ENCODE measurements at places on chromosomes 12 and 14.

GRCh38 chr14:51581017-51581881 is 70.5 kb upstream of the FRMD6 start:
- no peaks in the 10 kb centered on the region for H3K36me3 ChIP-seq
- H3K4me1 ChIP-seq, result peaks cover 5% of the 10 kb centered on the region
- H3K27ac ChIP-seq, result peak overlapping the region; percentile 64
- no peaks in the 10 kb centered on the region for H3K27me3 ChIP-seq
- H3K4me3 ChIP-seq, result no peak overlapping the region
- DNase-seq, result peak; percentile 33

DNA sequence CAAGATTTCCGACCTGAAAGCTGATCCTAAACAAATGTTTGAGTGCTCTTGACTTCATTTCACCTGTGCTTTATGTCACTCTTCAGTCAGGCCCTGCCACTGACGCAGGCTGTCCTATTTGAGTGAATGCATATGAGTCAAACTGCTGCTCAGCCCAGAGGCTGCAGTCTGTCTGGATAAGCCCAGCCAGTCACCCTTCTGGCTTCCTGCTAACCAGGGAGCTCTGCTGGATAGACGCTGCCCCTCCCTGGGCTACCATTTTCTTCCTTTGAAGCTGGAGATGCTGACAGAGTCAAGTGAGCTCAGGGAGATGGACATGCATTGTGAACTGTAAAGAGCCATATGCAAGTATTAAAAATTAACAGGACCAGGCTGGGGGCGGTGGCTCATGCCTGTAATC is 5.1 kb upstream of the TUNAR start:
- H3K4me1 ChIP-seq, result peaks cover 4% of the 10 kb centered on the region
- DNase-seq, result no peak
- peaks cover 59% of the 10 kb centered on the region for H3K27me3 ChIP-seq
- no peak overlapping the region for H3K27ac ChIP-seq
- H3K36me3 ChIP-seq, result no peaks in the 10 kb centered on the region
- no peak overlapping the region for H3K4me3 ChIP-seq

GRCh38 chr12:91023326-91024004 is 18.7 kb upstream of the EPYC start:
- DNase-seq, result no peak
- H3K4me1 ChIP-seq, result no peaks in the 10 kb centered on the region
- no peaks in the 10 kb centered on the region for H3K36me3 ChIP-seq
- H3K27ac ChIP-seq, result no peak overlapping the region
- no peaks in the 10 kb centered on the region for H3K27me3 ChIP-seq
- H3K4me3 ChIP-seq, result no peak overlapping the region

DNA sequence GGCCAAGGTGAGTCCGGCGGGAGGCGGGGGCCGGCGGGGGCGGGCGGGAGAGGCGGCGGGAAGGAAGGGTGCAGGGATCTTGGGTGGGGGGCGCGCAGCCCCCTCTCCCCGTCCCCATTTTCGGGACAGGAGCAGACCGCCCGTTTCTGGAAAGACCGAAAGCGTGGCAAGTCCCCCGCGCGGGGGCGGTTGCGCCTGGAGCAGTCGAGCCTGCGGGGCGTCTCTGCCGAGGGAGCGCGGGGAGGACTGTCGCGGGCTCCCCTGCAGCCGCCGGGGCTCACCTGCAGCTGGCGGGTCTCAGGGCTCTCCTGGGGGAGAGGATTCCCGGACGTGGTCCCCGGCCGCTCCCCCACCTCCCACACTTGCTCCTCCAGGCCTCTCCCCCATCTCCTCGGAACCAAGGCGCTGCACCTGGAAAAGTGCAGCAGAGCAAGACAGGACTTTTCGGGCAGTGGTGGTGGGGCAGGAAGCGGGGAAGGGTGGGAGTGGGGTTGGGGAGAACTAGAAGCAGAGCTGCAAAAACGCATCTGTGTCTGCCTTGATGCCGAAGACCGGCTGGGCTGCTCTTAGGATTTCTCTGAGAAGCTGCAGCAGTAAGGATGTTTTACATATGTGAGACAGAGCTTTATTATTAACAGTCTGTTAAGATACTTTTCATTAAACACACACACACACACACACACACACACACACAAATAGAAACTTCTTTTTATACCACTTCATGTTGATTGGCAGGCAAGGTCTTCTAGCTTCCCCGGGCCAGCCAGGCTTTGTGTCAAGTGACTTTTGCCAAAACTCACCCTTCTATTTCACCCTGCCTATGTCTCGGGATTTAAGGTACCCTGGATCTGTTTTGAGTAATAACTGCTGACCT is 677 bp downstream of the C12orf75 start:
- peaks cover 22% of the 10 kb centered on the region for H3K4me1 ChIP-seq
- H3K36me3 ChIP-seq, result no peaks in the 10 kb centered on the region
- peak; percentile 68 for DNase-seq
- H3K27ac ChIP-seq, result peak overlapping the region; percentile 65

GRCh38 chr12:69431591-69432222 is 38.5 kb upstream of the FRS2 start:
- no peaks in the 10 kb centered on the region for H3K27me3 ChIP-seq
- H3K4me3 ChIP-seq, result no peak overlapping the region
- no peaks in the 10 kb centered on the region for H3K36me3 ChIP-seq
- no peaks in the 10 kb centered on the region for H3K4me1 ChIP-seq
- no peak overlapping the region for H3K27ac ChIP-seq

DNA sequence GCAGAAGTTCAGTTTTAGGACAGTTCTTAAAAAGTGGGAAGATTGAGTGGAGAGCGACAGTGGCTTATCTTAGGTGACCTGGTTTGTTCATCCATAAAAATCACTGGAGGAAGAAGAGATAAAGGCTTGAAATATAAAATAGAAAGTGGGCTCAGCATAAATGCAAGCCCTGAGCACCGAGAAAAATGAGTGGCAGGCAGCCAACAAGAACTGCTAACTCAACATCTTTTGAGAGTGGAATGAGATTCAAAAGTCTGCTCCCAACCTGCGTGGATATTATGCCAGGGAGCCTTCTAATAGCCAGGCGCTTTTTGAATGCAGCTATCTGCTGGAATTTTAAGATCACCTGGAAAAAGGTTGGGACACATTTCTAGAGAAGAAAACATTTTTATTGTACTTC is 666.5 kb downstream of the FLRT2 start:
- no peaks in the 10 kb centered on the region for H3K36me3 ChIP-seq
- H3K4me1 ChIP-seq, result no peaks in the 10 kb centered on the region
- H3K4me3 ChIP-seq, result no peak overlapping the region
- H3K27me3 ChIP-seq, result no peaks in the 10 kb centered on the region
- H3K27ac ChIP-seq, result no peak overlapping the region

DNA sequence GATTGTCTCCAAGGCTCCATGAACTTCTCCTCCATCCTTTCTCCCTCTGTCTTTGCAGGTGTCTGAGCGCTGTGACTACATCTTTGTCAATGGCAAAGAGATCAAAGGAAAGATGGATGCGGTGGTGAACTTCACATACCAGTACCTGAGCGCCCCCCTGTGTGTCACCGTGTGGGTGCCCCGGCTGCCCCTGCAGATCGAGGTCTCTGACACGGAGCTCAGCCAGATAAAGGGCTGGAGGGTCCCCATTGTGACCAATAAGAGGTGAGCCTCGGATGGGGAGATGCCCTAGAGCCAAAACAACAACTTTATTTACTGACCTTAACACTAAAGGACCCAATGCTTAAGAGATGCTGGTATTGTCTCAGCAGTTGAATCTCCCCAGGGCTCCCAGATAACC is 130.0 kb downstream of the SLC15A4 start:
- no peak for DNase-seq
- H3K27me3 ChIP-seq, result no peaks in the 10 kb centered on the region
- no peaks in the 10 kb centered on the region for H3K4me1 ChIP-seq
- H3K4me3 ChIP-seq, result no peak overlapping the region
- no peak overlapping the region for H3K27ac ChIP-seq

DNA sequence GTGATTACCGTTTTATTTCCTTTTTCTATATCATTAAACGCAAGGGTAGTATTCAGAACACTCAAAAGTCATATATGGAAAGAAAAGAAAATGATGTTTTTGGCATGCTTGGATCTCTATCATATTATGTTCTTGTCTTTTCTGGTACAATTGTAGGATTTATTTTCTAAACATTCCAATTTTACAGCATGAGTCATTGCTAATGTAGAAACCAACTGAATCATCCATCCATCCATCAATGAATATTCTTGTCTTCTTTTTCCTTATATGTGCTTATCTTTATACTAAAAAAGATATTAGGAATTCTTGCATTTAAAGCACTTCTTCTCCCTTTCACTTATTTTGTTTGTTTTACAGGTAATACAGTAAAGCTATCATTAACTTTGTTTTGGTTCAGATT is 20.4 kb upstream of the AMIGO2 start:
- no peaks in the 10 kb centered on the region for H3K27me3 ChIP-seq
- peaks cover 12% of the 10 kb centered on the region for H3K4me1 ChIP-seq
- DNase-seq, result no peak
- H3K36me3 ChIP-seq, result no peaks in the 10 kb centered on the region
- H3K27ac ChIP-seq, result no peak overlapping the region
- no peak overlapping the region for H3K4me3 ChIP-seq

DNA sequence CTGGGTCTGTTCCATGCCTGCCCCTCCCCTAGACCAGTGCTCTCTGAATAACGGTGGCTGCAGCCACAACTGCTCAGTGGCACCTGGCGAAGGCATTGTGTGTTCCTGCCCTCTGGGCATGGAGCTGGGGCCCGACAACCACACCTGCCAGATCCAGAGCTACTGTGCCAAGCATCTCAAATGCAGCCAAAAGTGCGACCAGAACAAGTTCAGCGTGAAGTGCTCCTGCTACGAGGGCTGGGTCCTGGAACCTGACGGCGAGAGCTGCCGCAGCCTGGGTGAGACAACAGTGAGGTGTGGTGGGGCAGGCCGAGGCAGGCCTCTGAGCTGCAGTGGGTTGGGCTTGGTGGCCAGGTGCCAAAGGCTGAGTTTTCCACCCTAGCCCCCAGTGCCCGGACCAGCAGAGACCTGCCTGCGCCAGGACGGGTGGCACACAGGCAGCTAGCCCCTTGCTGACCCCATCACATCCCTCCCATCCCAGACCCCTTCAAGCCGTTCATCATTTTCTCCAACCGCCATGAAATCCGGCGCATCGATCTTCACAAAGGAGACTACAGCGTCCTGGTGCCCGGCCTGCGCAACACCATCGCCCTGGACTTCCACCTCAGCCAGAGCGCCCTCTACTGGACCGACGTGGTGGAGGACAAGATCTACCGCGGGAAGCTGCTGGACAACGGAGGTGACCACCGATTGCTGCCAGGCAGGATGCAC is 28.2 kb upstream of the LRP1-AS start:
- no peaks in the 10 kb centered on the region for H3K27me3 ChIP-seq
- H3K4me1 ChIP-seq, result no peaks in the 10 kb centered on the region
- no peak overlapping the region for H3K27ac ChIP-seq
- peak; percentile 70 for DNase-seq

- no peaks in the 10 kb centered on the region for H3K4me1 ChIP-seq
- no peaks in the 10 kb centered on the region for H3K36me3 ChIP-seq
- DNase-seq, result no peak
- no peak overlapping the region for H3K27ac ChIP-seq
- H3K4me3 ChIP-seq, result no peak overlapping the region
Observed at GRCh38 chr14:64860039-64860438, 19.7 kb downstream of the SPTB start.

DNA sequence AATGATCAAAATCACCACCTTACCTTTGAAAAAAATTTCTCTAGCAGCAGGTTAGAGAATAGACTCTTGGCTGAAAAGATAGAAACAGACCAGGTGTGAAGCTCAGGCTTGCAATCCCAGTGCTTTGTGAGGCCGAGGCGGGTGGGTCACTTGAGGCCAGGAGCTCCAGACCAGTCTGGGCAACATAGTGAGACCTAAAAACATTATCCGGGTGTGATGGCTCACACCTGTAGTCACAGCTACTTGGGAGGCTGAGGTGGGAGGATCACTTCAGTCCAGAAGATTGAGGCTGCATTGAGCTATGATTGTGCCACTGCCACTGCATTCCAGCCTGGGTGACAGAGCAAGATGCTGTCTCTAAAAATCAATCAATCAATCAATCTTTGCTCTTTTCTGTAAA is 105.3 kb upstream of the TBX3 start:
- no peaks in the 10 kb centered on the region for H3K36me3 ChIP-seq
- no peak for DNase-seq
- no peak overlapping the region for H3K4me3 ChIP-seq
- H3K27me3 ChIP-seq, result no peaks in the 10 kb centered on the region

DNA sequence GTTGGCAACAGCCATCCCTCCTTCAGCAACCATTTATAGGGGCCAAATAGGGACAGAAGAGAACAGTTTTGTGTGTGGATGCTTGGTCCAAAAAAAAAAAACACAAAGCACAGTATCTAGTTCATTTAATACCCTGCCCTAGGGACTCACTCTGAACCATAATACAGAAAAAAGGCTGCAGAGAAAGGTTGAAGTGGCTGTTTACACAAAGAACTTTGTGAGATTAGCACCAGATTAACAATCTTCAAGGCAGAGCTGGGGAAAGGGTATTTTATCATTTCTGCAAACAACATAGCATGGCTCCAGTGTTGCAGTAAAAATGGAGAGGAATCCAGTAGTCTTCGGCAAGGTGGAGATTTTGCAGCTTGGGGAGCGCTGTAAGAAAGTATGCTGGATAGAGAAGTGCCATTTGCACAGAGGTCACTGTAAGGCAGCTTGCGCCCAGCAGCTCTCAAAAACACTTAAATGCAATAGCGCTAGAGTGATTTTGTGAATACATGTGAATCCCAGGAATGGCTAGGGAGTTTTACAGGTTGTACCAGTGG is 124.2 kb upstream of the PLEKHA5 start:
- H3K4me1 ChIP-seq, result no peaks in the 10 kb centered on the region
- H3K36me3 ChIP-seq, result no peaks in the 10 kb centered on the region
- H3K4me3 ChIP-seq, result no peak overlapping the region

GRCh38 chr12:65560286-65560685 is 264.0 kb upstream of the HMGA2 start:
- no peak overlapping the region for H3K27ac ChIP-seq
- no peak overlapping the region for H3K4me3 ChIP-seq

DNA sequence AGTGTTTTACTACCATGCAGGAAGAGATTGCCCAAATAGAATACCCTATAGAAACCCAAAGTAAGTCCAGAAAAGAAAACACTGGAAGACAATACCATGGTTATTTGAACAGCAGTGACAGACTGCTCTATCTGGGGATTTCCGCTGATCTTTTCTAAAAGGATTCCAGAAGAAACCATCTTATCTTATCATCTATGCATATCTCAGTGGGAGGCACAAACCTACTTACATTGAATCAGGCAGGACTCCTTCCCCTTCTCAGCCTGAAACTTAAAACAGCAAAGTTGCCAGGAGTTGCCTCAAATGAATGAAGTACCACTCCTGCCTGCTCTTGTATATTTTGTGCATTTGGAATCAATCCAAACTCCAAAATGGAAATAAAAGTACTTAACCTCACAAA is 56.7 kb upstream of the NR2C1 start:
- H3K4me3 ChIP-seq, result no peak overlapping the region
- H3K36me3 ChIP-seq, result no peaks in the 10 kb centered on the region
- no peak for DNase-seq

GRCh38 chr12:131187602-131188001 is 233.9 kb downstream of the ADGRD1 start:
- no peaks in the 10 kb centered on the region for H3K4me1 ChIP-seq
- no peaks in the 10 kb centered on the region for H3K36me3 ChIP-seq
- DNase-seq, result no peak
- peaks cover 12% of the 10 kb centered on the region for H3K27me3 ChIP-seq
